Activated naive CD8-positive, alpha-beta T cell treated with anti-CD3 and anti-CD28 coated beads, Interleukin-2, amount 50 U/mL, for 24 hours (primary cell): ENCODE measurements at places on chromosomes 3 and 15.

GRCh38 chr15:89576417-89576773, 1.1 kb downstream of the TICRR start:
- no peak for DNase-seq

DNA sequence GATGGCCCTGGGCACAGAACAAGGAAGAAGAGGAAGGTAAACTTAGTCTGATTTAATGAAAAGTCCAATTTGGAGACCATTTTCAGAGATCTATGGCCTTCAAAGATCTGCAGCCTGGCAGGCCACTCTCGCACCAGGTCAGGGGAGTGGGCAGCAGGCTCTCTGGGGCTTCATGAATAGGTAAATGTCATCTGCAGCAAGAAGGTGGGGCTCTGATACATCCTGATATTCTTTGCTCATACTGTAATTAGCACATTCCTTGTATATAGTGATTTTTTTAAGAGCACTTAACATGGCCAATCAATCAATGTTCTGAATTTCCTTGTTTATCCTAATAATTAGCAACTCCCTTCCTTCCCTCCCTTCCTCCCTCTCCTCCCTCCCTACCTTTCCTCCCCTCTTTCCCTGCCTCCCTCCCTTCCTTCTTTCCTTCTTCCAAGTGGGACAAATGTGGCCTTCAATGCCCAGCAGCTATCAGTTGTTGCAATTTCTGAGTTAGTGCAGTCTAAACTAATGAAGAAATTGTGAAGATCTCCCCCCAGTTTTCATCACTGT, 86.0 kb upstream of the LIMD1 start:
- DNase-seq: no peak

GRCh38 chr3:187943677-187944389, 198.6 kb upstream of the BCL6 start:
- DNase-seq: no peak

DNA sequence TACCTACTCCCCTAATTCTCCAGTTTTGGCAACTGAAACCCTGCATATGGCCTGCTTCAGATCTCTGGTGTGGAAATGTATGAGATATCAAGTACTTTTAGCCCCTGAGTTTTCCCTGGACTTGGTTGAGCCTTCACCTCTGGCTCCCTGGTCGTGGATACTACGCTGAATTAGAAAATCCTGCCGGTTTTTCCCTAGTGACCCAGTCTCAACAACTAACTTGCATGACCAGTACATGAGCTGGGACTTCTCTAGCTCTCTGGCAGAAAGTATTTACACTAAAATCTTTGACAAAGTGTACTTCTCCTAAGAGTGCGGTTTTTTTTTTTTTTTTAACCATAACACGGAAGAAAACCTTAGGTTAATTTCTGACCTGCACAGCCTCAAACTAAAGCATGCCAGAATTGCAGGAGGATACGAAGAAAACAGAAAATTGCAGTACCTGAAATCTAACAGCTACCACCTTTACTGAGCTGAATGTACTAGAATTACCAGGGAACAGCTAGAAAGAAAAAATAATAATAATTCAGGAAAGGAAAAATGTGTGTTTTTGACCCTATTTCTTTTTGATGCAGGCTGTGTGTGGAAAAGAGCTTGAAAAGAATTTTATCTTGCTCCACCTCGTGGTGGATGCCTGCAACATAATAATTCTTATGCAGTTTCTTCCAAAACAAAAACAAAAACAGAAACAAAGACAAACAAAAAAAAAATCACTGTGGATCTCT, 165.6 kb downstream of the GMNC start:
- no peak for DNase-seq
